ENCODE measurements at places on chromosomes 2 and 18.

DNA sequence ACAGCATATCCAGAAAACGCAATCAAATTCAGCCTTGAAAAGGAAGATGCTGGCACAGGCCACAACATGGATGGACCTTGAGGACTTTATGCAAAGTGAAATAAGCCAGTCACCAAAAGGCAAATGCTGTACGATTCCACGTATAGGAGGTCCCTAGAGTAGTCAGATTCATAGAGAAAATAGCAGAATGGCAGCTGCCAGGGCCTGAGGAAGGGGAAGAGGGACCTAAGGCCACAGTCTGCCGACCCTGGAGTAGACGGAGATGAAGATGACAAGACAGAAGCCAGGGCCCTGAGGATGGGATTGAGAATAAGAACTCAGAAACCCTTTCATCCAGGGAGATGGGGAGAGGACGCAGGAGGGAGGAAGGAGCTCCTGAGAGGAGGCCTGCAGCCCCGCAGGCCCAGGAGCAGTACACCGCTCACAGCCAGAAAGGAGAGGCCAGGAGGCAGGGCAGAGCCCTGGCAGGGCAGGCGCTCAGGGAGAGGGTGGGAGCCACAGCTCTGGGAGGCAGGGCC lies 8.1 kb upstream of the MTERF4 start:
- DNase-seq = no peak

- peak; percentile 48 for DNase-seq
Observed at GRCh38 chr18:35582899-35583558, 1.5 kb downstream of the GALNT1 start.

- no peak for DNase-seq
Observed at GRCh38 chr18:23793051-23793450, 103.8 kb downstream of the LAMA3 start.

DNA sequence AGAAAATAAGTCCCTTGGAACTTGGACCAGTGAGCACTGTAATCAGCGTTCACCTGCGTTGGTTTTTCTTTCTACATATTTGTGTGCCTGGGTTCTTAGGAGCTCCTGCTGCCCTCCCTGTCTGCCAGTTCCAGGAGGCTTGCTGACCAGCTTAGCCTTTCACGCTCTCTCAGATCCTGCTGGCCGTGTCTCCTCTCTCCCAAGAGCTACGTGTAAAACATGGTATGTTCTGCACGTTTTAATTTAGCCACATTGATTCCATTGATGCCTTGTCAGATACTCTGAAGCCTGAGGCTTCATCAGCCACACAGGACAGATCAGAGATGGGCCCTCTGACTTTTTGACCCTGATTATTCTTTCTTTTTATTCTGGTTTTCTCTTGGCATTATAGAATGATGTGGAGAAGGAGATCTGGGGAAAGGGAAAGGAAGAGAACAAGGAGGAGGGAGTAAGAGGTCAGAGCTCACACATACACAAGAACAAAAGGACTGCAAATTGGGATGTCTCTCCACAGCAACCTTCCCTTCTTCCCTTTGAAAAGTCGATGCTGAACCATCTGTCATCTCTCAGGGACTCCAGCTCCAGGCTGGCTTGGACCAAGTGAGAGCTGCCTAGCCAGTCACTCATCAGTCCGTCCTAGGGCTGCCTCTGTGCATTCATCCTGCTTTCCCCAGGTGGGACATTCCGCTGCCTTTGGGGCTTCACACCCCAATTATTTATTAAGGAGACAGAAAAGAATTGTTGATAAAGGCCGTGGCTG lies 152.8 kb downstream of the PIK3C3 start:
- DNase-seq = peak; percentile 27

GRCh38 chr2:174025271-174026121 lies 60.3 kb upstream of the SP3 start:
- DNase-seq = peak; percentile 72

GRCh38 chr2:205270689-205271088 lies 411.6 kb upstream of the NRP2 start:
- no peak for DNase-seq

DNA sequence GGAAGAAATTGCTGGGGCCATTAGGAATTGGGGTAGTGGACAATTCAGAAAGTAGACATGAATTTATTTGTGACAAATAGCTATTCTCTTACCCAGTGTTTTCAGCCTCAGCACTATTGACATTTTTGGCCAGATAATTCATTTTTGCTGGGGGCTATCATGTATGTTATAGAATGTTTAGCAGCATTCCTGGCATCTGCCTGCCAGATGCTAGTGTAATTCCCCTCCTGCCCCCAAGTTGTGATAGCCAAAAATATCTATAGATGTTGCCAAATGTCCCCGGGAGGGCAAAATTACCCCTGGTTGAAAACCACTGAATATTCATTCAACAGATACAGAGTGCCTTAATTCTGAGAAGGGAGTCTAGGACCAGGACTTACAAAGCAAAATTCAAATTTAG lies 183.6 kb downstream of the BABAM2 start:
- no peak for DNase-seq

GRCh38 chr18:74775239-74775638 lies 177.6 kb downstream of the ZNF407 start:
- DNase-seq = no peak

DNA sequence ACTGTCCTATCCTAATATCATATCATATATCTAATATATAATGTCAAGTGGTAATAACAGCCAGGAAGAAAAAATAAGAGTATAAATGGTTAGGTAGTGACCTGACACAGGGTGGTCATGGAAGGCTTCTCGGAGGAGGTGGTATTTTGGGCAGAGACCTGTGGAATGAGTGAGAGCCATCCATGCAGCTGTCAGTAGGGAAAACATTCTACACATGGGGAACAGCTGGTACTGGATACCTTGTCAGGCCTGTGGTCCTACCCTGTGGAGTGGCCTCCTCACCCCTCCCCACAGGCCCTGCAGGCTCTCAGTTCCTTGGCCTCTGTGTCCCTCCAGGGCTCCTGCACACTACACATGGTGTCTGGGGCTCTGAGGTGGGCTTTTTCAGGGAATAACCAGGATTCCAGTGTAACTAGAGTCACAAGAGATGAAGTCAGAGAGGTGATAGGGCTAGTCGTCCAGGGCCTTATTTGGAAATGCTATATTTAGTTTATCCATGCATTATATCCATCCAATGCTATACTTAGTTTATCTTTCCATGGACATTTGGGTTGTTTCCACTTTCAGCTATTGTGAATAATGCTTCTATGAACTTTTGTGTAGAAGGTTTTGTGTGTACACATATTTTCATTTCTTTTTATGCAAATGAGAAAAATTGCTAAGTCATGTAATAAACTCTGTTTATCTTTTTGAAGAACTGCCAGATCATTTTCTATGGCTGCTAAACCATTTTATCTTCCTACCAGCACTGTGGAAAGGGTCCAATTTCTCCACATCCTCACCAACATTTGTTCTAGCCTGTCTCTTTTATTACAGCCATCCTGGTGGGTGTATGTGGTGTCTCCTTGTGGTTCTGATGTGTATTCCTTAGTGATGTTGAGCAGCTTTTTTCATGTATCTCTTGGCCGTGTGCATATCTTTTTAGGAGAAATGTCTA lies 75.6 kb downstream of the TPGS2 start:
- DNase-seq = no peak

DNA sequence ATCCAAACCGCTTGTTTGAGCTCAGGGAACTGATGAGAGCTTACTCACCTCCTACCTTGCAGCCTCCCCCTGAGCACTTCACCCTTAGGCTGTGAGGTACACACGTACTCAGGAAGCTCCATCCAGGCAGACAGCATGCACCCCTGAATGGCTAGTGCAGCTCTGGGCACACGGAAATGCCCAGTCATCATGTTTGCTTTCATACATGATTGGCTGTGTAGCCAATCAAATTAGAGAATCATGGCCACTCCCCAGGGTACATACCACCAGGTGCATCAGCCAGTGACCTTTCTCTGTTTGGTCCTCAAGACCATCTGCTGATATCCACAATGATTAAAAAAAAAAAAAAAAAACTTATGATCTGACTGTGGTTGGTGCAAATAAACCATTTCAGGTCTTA lies 42.1 kb downstream of the RNF152 start:
- DNase-seq = no peak

GRCh38 chr18:50806208-50806616 lies 13.6 kb downstream of the MRO start:
- no peak for DNase-seq

GRCh38 chr18:9520666-9521065 lies 45.4 kb downstream of the RALBP1 start:
- DNase-seq = no peak

GRCh38 chr2:54411801-54412354 lies 44.2 kb upstream of the SPTBN1 start:
- no peak for DNase-seq

- peak; percentile 46 for DNase-seq
Observed at GRCh38 chr2:110678457-110679336, 834 bp upstream of the BUB1 start.

DNA sequence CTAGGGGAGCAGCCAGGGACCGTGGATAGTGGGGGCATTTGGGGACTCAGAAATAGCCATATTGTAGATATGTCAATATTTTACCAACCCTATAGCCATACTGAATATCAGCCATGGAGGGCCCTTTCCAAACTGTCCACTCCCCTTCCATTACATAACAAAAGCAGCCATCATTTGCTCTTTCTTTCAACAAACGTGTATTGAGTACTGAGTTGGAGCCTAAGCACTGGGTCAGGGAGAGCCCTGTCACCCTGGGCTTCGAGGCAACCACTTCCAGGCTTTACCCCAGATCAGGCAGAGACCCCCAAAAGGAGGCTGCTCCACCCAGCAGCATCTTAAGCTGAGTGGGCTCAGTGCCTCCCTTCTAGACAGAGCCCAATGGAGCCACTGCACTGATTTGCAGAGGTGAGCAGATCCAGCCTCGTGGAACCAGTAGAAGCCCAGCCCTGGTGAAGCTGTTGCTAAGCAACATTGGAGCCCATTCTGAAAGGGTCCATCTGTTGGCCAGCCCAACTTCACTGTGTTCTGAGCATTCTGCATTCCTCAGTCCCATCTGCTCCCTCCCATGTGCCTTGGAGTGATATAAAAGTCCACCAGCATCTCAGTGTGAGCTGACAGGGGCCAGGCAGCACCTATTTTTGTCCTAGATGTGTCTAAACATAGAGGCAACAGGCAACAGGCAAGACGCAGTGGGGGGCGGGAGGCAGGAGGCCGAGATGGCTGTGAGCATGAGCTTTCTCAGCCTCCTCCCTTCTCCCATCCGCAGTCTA lies 112.1 kb downstream of the PLB1 start:
- DNase-seq = peak; percentile 27

GRCh38 chr2:59025157-59025757 lies 784.1 kb upstream of the FANCL start:
- DNase-seq = peak; percentile 75

DNA sequence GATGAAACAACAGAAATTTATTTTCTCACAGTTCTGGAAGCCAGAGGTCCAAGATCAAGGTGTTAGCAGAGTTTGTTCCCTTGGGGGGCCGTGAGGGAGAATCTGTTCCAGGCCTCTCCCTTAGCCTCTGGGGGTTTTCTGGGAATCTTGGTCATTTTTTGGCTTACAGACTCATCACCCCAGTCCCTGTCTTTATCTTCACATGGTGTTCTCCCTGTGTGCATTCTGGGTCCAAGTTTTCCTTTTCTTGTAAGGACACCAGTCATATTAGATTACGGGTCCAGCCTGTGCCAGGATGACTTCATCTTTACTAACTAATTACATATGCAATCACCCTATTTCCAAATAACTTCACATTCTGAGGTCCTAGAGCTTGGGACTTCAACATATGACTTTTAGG lies 292.5 kb upstream of the TRIB2 start:
- DNase-seq = no peak

DNA sequence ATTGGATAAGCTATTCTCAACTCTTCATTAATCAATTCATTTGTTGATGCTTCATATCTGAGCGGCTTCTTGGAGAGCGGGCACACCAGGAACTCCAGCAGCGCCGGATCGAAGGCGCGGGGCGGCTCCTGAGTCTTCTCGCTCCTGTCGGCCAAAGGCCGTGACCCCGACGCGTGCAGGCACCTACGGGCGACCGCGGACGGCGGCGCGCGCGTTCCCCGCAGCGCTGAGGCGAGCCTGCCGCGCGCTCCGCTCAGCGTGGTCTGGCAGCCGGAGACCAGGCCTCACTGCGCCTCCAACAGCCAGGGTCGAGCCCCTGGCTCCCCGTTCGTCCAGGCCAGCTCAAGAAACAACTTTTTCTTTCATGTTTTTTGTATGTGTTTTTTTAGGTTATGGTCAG lies 97.5 kb downstream of the ICA1L start:
- no peak for DNase-seq

DNA sequence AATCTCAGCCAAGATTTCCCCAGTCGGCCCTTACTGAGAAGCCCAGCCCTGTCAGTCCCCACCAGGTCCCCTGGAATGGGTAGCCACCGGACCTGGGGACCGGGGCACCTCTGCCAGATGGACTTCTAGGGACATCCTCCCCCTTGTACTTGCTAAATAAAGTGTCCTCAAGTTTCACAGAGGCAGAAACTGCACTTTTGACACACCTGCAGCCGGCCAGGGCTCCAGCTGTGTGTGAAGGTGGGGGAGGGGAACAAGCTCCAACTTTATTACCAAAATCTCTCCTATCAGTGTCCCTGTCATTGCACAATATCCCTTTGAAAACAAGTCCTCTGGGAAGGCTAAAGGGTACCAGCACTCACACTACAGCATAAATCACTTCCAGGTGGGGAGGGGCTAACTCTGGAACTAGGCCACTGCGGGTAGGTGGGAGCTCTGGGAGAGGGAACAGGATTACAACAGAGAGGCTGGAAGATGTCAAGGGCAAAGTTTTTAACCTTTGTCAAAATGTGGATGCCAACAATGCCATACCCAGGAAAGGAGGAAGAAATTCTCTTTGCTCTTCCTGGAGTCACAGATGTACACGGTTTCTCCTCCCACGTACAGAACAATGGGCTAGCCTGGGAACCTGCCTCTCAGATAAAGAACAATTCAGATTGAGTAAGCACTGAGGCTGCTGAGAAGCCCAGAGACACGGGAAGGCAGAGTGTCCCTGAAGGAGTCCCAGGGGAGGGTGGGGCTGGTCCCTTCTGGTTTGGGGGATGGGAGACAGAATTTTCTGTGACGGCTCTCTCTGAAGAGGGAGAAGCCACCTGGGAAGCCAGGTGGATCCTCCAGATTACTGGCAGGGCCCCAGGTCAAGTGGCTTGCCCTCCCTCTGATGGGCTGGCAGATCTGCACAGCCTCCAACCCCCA lies 11.0 kb downstream of the SDC1 start:
- DNase-seq = no peak

DNA sequence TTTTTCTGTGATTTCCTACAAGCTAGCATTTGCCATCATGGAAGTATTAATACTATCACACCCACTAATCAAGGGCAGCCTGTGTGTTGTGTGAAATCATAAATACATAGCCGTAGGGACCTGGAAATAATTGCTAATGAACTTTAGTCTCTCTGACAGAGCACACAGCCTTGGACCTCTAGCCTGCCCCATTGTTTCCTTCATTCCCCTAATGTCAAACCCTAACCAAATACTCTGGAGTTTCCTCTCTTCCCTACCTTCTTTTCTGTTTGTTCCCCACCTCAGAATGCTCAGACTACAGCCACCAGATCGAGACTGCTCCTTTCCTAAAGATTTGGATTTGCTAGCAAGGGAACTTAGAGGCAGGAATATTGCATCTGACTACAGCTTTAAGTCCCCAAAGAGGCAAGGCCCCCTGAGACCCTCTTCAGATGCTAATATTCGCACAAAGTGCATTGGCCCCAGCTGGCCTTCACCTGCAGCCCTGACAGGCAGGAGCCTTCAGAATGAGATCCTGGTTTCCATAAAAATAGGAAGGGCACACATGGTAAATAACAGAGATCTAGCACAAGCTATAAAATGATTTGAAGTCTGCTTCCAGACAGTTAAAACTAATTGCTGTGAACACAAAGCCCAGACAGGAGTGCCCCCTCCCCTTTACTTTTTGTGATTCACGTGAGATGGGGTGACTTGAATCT lies 279.2 kb upstream of the DCC start:
- DNase-seq = no peak

GRCh38 chr2:151576080-151576479 lies 158.2 kb downstream of the NEB start:
- no peak for DNase-seq

Measured in neural progenitor cell (in vitro differentiated cells).